ENCODE measurements at places on chromosomes 11 and 22.
A peak's percentile ranks its signal among the peaks of the same experiment; 100 is the strongest.

DNA sequence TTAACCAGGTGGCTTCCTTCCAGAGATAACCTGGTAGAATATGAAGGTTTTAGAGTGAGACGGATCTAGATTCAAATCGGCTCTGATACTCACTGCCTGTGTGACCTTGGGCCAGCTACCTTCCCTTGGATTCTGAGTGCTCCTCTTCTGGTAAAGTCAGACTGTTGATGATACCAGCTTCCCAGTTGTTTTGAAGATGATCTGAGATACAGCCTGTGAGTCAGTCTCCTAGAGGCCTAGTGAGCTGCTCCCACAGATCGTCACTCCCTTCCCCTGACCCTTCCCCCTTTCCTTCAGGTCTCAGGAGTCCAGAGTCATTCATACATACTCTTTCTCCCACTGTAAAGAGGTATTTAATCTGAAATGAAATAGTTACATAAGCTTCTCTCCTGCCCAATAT is 207.8 kb downstream of the GRIK4 start:
- no peak for DNase-seq

DNA sequence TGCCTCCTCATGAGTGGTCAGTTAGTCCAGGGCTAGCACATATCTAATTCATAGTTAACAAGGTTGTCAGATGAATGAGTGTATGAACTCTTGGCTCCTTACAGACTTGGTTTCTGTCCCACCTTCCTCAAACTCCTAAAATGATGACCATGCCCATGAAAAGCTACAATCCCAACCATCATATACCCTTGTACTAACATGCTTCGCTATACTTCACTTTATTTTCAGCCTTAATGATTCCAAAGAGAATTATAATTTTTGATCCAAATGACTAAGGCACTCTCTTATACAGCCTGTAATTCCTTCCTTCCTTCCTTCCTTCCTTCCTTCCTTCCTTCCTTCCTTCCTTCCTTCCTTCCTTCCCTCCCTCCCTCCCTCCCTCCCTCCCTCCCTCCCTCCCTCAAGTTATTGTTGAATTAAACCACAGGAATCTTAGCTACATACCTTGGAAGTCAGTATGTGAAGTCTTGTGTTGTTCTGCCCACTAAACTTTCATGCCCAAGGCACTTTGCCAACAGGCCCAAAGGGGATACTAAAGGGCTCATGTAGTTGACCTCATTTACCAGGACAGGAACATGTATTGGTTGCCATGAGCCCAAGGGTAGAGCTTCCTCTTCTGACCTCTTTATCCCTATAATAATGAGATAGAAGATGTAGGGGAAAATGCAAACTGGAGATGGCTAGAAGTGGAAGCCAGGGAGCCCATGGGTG is 37.4 kb downstream of the CALCA start:
- DNase-seq: no peak

GRCh38 chr22:29479417-29480261 is at the start of gene NEFH:
TSS of gene NEFH (plus strand) at chr22:29480218. CDS start at chr22:29480263, 45 bp downstream.
- DNase-seq: no peak

- DNase-seq: no peak
These were observed 129.6 kb downstream of the SLC17A6 start for GRCh38 chr11:22467741-22468140.

DNA sequence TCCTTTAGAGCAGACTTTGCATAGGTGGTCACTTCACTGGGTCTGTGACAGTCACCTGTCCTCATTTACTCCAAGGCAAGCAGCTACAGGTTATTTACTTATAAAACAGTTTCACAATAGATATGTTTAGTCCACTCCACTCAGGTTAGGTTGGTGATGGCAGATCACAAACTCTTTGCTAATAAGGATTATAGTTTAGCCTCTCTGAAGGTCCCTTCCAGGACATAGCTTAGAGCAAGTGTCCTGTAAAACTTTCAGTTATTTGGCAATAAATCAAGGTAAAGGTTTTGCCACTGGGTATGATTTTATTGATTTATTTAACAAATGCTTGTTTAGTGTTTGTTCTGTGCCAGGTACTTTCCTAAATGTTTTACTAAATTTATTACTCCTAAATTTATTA is 8.8 kb downstream of the OR6Q1 start:
- no peak for DNase-seq

DNA sequence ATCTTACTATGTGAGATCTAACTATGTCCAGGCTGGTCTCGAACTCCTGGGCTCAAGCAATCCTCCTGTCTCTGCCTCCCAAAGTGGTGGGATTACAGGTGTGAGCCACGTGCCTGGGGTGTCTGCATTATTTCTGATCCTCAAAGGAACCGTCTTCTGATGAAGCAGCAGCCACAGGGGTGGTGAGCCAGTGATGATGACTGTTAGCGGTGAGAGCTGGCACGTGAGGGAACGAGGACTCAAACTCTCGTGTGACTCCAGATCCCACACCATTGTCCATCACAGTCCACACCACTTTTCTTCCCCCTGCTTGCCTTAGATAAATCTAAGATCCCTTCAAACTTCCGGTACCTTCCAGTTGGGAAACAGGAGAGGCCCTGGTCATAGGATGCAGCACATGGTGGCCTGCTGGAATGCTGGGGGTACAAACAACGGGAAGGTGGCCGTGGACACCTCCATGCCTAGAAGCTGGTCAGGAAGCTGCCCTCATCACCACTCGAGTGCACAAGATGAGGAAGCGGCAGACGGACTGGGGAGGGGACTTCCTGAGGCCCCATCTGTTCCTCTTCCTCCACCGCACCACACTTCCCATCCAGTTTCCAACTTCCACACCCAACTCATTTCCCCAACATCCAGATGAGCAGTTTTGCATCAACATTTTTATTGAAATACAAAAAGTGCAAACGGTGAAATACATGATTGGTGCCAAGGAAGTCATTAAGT is 23.8 kb downstream of the ARHGAP1 start:
- DNase-seq: no peak

DNA sequence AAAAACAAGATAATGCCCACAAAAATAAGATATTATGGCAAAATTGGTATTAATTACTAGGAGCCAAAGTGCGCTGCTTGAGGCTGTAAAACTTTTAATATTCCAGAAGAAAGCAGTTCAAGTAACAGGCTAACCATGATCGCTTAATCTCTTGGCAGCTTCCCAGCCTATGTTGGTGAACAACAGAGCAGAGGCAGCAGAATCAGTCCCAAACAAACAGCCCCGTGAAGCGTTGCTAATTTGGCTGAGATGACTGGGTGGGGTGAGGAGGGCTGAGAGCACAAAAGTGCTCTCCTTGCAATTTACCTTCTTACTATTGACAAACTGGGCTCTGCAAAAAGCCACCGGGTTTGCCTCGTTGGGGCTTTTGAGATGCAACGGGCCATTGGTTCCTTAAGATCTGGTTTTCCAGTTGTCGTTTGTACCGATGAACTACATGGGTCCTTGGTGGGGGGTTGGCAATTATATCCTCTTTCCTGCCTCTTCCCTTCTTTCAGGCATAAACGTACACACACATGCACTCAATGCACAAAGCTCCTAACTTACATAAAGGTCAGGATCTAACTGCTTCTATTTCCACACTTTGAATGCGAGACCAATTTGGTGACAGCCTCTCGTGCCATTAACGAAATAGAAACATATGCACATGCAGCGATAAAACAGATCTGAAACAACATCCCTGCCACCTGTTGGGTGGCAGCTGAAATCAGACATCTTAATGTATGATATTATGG is 407.6 kb upstream of the CADM1 start:
- DNase-seq: no peak

GRCh38 chr11:44645827-44646226 is 80.4 kb downstream of the CD82 start:
- no peak for DNase-seq

DNA sequence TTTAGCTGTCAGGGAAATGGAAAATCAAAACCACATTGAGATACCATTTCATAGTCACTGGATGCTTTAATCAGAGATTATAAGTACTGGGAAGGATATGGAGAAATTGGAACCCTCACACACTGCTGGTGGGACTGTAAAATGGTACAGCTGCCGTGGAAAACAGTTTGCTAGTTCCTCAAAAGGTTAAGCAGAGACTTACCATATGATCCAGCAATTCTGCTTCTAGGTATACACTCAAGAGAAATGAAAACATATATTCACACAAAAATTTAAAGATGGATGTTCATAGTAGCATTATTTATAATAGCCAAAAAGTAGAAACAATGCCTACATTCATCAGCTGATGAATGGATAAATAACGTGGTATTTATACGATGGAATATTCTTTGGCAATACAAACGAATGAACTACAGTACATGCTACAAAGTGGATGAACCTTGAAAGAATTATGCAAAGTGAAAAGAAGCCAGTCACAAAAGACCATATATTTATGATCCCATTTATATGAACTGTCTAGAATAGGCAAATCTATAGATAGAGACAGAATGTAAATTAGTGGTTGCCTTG is 23.0 kb downstream of the RNF121 start:
- no peak for DNase-seq

GRCh38 chr22:44595841-44596341 is 97.9 kb upstream of the RTL6 start:
- no peak for DNase-seq

DNA sequence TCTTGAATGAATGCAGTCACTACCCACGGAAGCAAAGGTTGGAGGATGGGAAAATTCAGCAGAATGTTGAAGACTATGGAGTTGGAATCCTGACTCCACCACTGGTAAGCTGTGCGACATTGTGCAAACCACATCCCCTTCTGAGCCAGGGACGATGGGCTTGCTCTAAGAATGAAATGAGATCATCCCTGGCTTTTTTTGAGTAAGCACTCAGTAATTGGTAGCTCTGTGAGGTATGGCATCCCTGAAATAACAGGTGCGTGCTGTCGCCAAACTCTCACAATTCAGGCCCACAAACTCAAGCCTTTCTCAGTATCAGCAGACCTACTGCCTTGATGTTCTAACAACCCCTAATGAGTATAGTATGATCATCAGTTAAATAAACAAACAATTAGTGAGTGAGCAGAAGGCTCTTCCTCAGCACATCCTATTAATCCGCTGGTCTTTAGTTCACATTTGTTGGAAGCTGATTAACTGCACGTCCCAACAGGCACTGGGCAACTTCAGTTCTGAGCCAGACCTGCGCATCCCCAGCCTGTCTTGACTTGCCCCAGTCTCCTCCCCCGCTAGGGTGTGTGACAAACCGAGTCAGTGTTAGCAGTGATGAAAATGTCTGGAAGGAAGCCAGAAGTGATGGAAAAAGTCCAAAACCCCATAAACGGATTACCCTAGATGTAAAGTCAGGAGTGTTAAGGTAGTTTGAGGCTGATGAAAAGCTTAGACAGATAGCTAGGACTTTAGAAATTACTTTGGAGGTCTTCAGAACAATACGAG is 235.5 kb downstream of the GRIK4 start:
- no peak for DNase-seq

GRCh38 chr11:122226810-122227379 is 110.9 kb upstream of the BLID start:
- DNase-seq: no peak

GRCh38 chr11:102256251-102256650 is 61.0 kb upstream of the BIRC3 start:
- no peak for DNase-seq

GRCh38 chr11:85752890-85753581 is 57.9 kb downstream of the SYTL2 start:
- DNase-seq: peak; percentile 56

DNA sequence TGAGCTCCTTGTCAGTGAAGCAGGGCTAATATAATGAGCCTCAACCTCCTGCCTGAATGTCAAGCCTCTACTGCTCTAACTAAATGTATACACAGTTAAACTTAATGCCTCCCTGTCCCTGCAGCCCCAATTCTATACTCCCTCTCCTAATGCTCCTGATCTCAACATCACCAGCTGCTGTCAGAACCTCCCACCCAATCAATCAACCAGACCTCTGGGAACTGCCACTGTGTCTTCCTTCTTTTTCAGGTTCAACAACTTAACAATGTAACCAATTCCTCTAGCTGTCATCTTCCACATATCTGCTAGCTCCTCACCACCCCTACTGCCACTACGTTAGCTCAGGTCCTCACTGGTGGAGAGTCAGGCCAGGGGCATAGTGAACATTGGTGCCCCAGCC is 339.8 kb upstream of the NARS2 start:
- no peak for DNase-seq

DNA sequence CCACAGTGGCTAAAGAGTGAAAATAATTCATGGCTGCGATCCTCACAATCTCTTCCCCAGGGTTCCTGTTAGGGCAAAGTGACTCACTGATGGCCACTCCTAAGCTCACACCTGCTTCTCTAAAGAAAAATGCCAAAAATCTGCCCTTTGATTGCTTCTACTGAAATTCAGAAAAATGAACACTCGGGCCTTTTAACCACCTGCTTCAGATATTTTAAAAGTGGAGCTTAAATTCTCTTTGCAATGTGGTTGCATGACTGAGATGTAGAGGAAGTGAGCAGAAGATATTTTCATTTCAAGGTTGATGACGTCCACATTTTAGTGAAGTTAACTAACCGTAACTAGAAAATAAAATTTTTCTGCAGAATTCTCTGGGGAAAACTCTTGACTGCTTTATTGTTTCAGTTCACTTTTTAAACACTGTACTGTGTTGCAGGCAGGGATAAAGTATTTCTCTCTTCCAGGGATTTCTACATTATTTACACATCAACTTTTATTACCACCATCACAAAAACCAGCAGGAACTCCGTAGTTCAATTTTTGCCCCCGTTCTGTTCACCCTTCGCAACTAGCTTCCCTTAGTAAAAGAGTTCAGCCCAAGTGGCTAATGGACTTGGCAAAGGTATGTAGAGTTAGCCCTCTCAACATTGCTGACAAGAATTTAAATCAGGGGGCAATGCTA is 8.5 kb downstream of the RAB30 start:
- no peak for DNase-seq

GRCh38 chr11:57622263-57622662 is 24.8 kb downstream of the SERPING1 start:
- DNase-seq: no peak

GRCh38 chr11:64268893-64269539 is 15.4 kb downstream of the BAD start:
- DNase-seq: no peak

GRCh38 chr11:110867951-110868350 is 155.7 kb upstream of the ARHGAP20 start:
- no peak for DNase-seq

DNA sequence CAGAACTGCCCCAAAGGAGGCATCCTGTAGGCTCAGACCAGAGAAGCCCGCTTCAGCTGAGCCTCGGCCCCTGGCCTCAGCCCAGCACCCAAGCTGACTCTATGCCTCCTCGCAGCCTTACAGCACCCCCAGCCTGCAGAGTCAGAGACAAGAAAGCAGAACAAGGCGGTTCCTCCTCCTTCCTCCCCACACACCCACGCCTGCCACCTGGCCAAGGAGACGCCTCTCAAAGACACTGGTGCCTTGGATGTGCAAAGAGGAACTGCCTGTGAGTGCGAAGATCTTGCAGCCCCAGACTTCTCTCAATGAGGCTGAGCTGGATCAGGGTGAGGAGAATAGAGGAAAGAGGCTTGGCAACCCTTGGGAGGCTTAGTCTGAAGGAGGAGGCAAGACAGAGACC is 60.2 kb downstream of the PDE2A start:
- peak; percentile 86 for DNase-seq

GRCh38 chr11:48001438-48002021 is 21.2 kb downstream of the PTPRJ start:
- no peak for DNase-seq
